ENCODE measurements at places on chromosomes 12 and 14.

- DNase-seq, result no peak
Observed at GRCh38 chr14:22303589-22304195, 285.3 kb downstream of the DAD1 start.

DNA sequence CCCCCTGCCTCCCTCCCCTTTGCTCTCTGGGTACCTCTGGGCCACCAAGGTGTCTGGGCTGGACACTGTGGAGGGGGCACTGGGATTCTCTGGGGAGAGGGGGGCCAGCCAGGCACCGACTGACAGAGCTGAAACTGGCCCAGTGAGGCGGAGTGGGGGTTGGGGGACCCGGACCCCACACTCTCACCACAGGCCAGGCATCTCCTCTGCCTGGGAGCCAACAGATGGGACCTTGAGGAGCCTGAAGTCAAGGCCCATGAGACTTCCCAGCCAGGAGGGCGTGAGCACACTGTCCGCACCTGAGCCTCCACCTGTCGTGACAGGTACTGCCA is 39.8 kb upstream of the PPP1R13B start:
- no peak for DNase-seq

- no peak for DNase-seq
Observed at GRCh38 chr14:64573109-64573508, 23.3 kb downstream of the PPP1R36 start.

- DNase-seq, result no peak
Observed at GRCh38 chr14:99554184-99554583, 49.8 kb downstream of the CCDC85C start.

GRCh38 chr12:69649529-69649928 is 38.8 kb upstream of the LRRC10 start:
- DNase-seq, result no peak

DNA sequence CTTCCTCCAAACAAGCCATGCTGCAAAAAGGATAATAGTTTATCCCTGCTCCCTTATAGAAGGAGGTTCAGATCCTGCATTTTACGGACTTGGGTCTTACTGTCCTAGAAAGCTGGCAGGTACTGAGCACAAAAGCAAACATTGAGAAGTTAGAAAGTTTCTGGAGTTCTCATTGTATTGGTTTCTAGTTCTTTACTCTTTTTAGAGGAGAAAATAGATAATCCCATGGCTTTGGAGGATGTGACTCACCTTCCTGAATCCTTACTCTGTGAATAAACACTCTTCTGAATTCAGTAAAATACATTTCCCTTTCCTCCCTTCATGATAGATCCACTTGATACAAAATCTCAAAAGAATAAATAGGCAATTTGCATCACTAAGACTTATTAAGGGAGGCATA is 188.9 kb downstream of the NPAS3 start:
- DNase-seq, result no peak

DNA sequence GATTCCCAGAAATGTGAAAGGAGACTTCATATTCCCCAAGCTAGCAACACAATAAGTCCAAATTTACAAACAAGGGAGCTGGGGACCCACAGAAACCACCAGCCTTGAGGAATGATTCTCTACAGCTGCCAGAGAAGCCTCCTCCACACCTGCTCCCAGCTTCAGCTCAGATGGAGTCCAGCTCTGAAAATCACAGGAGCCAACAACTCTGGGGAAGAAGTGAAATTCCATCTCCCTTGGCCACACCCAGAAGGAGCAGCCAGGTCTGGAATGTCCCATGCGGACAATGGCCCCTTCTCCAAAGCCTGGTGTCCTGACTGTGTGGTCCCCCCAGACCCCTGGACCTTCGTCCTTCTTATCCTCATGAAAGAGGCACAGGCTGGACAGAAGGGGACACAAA is 45.4 kb downstream of the SYNE3 start:
- no peak for DNase-seq

GRCh38 chr14:97602438-97603117 is 805.4 kb downstream of the VRK1 start:
- no peak for DNase-seq

DNA sequence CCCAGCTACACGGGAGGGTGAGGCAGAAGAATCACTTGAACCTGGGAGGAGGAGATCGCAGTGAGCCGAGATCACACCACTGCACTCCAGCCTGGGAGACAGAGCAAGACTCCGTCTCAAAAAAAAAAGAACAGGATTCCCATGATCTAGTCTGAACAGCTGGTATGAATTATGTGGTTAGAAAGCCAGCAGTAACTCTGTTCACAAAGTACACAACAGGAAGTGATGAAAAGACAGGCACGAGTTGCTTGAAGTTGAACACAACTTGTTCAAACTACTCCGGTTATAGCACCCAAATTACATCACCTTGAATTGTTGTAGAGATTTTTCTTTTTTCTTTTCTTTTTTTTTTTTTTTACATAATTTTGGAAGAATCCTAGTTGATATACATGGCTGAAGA is 238.8 kb upstream of the RGS6 start:
- DNase-seq, result no peak

DNA sequence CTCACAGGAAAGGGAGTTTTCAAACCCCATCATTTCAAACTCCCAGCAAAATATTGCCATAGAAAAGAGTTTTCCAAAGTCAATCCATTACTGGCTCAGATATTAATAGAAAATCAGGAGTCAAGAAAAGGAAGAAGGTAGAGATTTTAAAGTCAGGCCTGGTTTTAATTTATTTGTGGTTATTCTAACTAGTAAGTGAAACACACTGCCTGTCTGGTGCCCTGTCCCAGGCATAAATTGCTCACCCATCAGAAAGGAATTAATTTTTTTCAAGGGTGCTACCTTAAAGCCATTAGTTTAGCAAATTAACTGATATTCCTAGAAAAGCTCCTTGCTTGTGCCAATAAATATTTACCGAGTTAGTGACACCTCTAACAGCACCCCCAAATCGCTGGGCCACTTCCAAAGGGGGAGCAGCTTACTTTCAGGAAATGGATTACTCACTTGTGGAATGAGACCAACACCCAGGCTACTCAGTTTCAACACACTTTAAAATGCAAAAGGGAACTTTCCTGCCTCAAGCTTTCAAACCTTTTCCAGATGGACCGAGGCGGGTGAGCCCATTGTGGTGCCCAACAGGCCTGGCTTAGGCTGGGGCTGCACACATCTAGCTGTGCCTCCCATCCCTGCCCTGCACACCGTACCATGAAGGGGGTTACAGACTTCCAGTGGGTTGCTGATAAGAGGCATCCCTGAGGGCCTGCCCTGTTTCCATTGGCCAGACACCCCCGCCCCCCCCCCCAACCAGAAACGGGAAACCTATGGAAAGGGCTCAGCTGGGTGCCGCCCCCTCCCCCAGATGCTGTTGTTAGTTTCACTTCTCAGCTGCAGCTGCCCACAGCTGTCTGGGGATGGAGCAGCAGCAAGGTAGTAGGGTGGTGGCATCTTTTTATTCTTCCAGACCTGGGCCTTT is 117.2 kb downstream of the SAMD4A start:
- no peak for DNase-seq

DNA sequence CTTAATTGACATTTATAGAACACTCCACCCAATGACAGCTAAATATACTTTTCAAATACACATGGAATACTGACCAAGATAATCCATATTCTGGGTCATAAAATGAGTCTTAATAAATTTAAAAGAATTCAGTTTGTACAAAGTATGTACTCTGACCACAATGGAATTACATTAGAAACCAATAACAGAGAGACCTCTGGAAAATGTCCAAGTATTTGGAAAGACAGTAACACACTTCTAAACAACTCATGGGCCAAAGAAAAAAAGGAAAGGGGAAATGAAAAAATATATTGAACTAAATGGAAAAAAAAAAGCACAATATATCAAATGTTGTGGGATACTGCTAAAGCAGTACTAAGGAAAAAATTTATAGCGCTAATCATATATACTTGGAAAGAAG is 52.0 kb downstream of the CRACR2A start:
- no peak for DNase-seq

- peak; percentile 75 for DNase-seq
Observed at GRCh38 chr12:101697197-101697929, at the start of gene CHPT1. CHPT1 (plus strand) TSS chr12:101697640; CDS start chr12:101697862, 222 bp downstream.

GRCh38 chr12:45918818-45919217 is 71.6 kb downstream of the SCAF11 start:
- DNase-seq, result no peak

DNA sequence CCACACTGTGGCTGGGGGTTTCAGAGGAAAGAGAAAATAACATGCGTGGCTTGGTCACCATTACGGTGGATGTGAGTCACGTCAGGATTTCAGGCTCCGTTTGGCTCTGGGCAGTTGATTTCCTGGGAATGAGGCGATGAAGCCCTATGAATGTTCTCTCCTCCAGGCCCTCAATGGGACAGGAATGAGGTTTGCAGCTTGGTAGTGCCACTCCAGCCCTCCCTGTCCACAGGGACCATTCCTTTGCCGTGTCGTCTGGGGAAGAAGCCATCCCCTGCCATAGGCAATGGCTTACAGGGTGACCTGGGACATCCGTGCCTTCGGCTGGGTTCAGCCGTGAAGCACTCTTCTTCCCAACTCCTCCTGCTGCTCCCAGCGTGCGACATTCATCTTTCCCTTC is 95.0 kb downstream of the FBXL14 start:
- no peak for DNase-seq

- peak; percentile 22 for DNase-seq
Observed at GRCh38 chr12:89040146-89040964, 311.9 kb downstream of the DUSP6 start.

GRCh38 chr14:24411443-24412389 is 12.9 kb downstream of the NYNRIN start:
- peak; percentile 24 for DNase-seq

DNA sequence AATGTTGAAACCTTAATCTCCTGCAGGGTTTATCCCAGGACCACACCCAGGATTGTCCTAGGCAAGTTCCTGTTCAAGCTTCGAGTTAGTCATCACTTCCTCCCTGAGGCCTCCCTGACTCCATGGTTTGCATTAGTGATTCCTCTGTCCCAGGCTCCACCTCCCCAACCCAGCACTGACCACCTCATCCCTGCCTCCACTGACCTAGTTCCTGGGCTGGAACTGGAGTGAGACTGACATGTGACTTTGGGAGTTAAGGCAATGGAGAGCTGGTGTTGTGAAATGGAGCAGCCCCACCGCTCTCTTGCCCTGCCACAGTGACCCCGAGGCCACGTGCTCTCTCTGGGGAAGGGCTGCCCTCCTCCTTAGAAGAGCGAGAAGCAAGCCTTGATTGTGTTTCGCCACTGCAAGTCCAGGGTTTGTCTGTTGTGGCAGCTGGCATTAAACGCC is 15.8 kb upstream of the DTX1 start:
- DNase-seq, result no peak

DNA sequence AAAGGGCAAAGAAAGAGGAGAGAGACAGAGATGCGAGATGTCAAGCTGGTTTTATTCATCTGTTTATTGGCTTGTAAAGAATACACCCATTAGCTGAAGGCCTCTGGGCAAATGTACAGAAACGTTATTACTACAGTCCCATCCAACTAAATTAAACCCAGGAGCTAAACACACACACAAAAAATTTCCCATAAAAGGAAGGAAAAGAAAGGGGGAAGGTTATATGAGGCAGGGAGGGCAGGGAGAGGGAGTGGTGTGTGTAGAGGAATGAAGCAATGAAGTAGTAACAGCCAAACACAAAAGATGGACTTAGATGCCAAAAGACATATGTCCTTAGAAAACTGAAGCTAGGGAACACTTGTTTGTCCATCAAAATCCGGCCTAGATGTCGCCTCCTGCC is 3.1 kb upstream of the MFAP5 start:
- DNase-seq, result no peak

- DNase-seq, result no peak
Observed at GRCh38 chr12:69000540-69001243, 67.7 kb upstream of the CPM start.

GRCh38 chr12:126437934-126438333 is 1372.7 kb downstream of the AACS start:
- DNase-seq, result no peak

DNA sequence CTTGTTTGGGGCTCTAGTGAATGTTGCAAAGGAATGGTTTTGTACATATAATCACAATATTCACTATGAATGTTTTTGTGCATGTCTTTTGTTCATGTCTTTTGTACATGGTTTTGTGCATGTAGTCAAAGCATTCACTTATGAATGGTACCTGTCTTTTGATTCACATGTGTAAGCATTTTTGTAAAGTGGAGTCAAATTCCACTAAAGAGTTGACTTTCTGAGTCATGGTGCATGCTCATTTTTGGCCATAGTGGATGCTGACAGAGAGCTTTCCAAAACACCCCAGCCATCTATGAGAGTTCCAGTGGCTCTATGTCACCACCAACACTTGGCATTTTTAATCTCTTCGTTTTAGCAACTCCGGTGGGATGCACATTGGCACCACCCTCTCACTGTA is 1185.9 kb upstream of the TMEM132C start:
- DNase-seq, result no peak

All from memory B cell (primary cell).